ENCODE measurements at places on chromosomes 12 and 14.

DNA sequence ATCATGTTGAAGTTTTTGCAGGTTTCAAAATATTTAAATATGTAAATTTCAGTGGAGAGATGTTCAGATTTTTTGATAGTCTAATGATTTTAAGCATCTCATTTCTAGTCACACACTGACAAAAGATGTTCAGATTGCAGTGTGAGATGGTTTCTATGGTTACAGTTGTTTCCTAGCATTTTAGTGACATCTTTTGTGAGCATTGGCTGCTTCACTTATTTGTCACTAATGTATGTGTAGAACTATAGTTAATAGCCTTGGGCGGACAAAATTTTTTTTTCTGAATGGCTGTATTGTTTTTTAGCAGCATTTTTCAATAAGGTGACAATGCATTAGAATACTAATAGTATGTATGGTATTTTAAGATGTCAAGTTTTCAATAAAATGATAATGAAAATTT is 315.6 kb upstream of the PRKD1 start:
- DNase-seq: no peak

DNA sequence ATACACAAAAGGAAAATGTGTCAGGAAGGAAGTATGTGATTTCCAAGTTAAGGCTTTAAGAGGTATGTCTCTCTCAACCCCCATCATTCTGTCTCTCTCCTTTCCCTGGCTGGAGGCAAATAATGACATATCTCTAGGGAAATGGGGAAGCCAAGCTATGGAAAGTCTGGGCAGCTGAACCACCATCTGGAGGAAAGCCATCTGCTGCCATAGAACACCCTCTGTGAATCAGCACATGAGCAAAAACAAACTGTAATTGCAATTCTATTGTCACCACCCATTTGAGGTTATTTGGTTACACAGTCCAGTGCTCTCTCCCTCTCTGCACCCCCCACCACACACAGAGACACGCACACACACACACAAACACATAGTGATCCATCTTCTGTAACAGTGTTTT is 766.2 kb downstream of the FLRT2 start:
- no peak for DNase-seq

- no peak for DNase-seq
These were observed 14.1 kb upstream of the AMN1 start for GRCh38 chr12:31742891-31743290.

- DNase-seq: no peak
These were observed 89.9 kb upstream of the HSPB8 start for GRCh38 chr12:119088685-119089379.

- no peak for DNase-seq
These were observed 20.5 kb upstream of the FBRSL1 start for GRCh38 chr12:132469423-132469822.

DNA sequence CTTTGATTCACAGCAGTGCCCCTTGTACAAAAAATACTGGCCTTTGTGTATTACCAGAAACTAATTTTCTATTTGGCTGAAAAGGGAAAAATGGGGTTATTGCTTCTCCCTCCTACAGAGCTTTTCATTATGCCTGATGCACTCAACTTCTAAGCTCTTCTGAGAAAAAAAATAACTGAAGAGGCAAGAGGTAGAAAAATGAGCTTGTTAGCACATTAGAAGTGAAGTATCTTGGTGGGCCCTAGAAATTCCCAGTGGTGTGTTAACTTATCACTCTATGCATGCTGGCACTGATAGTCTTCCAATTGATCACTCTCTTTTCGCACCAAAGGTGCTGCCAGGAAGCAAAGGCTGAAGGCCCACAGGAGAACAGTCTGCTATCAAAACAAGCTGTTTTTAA is 17.1 kb downstream of the INSM2 start:
- DNase-seq: no peak

DNA sequence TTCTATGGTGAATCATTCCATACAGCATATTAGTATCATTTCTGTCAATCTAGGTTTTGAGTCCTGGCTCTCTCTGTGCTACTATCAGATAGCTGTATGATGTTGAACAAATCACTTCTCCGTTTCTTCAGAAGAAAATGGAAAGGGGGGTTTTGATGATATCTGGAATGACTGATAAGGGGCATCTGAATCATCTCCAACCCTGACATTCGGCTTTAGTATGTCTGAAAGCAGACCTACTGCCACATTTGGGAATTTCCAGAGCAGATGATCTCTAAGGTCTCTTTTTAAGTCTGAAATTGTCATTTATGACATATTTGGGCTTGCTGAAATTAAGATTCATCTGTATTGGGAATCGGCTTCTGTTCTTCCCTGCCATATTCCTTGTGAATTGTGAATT is 10.1 kb downstream of the MLF2 start:
- DNase-seq: no peak

GRCh38 chr14:102396521-102396920 is 33.8 kb downstream of the TECPR2 start:
- no peak for DNase-seq

- DNase-seq: no peak
These were observed 21.1 kb downstream of the OR6J1 start for GRCh38 chr14:22623047-22623446.

GRCh38 chr12:31226639-31227038 is 99.3 kb downstream of the SINHCAF start:
- no peak for DNase-seq

GRCh38 chr14:53493860-53494259 is 340.7 kb upstream of the DDHD1 start:
- no peak for DNase-seq

- DNase-seq: no peak
These were observed 2.9 kb upstream of the EPYC start for GRCh38 chr12:91007531-91008290.

DNA sequence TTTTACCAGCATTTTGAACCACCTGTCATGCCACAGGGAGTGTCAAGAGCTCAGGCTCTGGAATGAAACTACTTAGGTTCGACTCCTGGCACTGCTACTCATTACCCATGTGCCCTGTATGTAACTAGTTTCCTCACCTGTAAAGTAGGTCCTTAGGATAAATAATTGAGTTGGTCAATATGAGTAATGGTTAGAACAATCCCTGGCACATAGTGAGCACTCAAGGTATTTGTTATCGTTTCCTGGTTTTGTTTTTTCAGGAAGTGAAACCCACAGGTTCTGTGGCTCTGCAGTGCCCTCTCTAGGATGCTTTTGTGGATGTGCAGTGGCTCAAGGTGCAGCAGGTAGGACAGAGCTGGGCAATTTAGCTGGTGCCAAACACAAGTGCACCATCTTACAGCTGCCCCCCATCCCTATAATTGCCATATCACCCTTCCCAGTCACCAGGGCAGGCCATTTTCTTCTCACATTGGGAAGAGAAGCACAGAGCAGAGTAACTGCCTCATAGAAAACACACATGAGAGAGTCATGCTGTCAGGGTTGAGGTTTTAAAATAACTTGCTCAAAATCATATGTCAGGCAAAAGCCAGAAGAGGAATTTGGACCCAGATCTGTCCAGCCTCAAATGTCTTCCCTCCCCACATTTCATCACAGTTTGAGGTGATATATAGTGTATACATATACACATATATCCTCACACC is 297.5 kb downstream of the RPAP3 start:
- no peak for DNase-seq

GRCh38 chr12:27199638-27200300 is 44.3 kb upstream of the STK38L start:
- no peak for DNase-seq

- no peak for DNase-seq
These were observed 5.5 kb downstream of the PRKCH start for GRCh38 chr14:61326847-61327246.

DNA sequence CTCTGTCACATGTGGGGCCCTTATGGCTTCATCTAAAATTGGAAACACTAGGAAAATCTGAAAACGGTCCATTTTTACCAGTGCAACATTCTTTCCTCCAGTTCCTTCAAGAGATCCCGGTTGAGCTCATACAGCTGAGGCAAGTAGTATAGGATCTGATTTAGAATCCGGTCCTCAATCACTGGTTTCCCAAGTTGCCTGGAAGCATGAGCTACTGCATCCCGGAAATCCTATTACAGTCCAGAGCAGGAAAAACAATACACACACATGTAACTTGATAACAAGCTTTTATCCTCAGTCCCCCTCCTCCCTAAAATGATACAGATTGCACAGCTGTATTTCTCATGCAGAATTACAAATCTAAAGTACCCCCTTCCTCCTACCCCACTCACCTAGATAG is 67.9 kb upstream of the NR2C1 start:
- no peak for DNase-seq

DNA sequence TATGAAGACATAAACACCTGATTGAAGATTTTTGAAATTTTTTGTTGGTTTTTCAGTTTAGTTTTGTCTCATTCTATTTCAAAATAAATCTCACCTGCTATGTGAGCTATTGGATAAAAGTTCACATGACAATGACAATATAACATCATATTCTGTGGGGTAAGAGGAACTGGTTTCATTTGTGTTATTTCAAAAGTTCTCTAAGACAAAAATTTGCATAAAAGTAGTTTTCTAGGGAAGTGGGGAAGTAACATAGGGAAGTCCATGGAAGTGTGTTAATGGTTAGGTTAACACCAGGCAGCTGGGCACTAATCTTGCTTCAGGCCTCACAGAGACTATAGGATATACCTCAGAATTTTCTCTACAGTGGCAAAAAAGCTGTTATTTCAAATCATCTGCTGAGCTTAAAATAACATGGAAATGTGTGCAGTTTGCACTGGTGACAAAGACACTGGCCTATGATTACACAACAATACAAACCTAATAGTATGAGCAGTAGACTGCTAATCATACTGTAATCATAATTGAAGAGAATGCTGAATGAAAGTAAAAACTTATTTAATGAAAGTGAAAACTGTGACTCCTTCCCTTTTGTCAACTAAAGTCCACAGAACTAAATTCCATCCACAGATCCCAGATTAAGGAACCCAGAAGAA is 710.6 kb upstream of the TMEM132C start:
- no peak for DNase-seq

- DNase-seq: no peak
These were observed 326.9 kb downstream of the TMEM121 start for GRCh38 chr14:105853089-105853906.

DNA sequence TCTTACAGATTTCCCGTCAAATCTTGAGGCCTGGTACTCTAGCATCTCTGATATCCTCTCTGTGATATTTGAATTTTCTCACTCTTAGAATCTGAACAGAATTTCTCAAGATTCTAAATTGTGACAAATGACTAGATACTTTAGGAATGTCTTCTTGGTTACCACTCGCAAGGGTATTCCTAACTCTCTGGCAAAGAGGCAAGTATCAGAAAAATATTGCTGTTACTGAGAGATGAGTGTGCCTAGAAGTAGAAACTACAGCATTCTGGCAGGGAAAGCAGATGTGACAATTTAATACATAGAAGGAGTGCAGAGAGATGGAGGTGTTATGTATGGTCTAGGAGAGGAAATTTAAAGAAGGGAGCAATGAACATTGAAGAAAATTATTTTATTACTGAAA is 467.8 kb downstream of the LRIG3 start:
- no peak for DNase-seq

GRCh38 chr12:104219908-104220404 is 4.4 kb downstream of the TXNRD1 start:
- peak; percentile 47 for DNase-seq

DNA sequence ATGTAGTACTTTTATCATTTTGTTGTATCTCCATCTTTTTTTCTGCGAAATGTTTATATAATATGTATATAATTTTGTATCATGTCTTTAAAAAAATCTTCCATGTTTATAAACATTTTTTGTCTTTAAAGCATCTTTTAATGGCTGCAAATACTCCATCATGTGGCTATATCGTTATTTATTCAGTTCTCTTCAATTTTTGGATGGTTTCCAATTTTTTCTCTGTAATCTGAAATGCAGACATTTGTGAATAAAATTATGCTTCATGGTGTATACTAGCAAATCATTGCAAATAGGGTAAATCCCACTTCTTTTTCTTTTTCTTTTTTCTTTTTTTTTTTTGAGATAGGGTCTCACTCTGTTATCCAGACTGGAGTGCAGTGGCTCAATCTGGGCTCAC is 54.0 kb downstream of the CPSF2 start:
- no peak for DNase-seq

DNA sequence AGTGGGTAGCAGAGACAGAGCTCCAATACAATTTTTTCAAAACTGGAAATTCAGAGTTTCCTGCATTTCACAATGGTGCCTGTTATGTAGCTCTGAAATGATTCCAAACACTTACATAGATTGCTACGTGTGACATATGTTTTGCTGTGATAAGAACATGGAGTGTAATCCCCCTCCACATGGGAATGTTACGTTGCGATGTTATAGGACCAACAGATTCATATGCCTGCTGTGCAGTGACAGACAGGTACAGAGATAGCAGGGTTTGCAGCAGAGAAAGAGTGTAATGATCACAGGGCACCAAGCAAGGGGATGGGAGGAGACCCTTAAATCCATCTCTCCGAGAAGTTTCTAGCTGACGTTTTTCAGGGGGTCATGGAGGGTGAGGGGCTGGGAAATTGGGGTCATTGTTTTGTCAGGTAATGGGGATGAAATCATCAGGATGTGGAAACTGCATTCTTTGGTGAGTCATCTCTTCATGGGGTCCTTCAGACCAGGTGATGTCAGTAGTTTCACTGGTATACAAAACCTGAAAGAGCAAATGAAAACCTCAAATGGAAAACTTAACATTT is 76.6 kb upstream of the OSBPL8 start:
- no peak for DNase-seq

DNA sequence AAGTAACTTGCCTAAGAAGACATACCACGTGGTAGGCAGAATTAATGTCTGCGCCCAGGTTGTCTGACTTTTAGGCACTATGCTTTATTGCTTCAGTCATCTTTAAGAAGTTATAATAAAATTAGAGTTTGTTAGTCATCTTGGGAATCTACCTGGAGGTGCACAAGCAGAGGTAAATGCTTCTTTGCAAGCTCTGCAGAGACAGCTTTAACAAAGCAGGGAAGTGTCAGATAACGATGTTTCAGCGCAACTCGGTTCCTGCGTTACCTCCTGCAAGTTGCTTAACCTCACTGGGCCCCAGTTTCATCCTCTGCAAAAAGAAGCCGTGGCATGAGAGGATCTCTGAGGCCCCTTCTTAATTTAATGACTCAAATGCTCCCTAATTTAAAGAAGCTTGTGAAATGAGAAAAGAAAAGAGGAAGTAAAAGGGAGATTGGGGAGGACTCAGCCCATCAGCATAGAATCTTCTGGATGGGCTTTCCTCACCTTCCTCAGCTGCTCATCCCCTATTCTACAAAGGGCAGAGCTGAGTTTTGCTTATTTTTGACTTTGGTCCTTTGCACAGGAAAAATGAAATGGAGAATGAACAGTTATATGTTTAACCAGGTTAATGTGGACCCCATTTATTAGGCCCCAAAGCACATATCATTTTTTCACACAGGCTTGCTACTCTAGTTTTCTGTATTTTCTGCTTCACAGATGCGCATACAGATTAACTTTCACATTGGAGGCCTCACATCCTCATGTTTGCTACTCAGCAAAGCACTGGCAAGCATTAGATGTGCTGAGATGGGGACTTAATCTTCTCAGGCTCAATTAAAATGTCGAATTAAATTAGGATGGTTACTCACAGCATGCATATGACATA is 5.1 kb downstream of the ARHGDIB start:
- no peak for DNase-seq

Data from non-pigmented ciliary epithelial cell (primary cell).